ENCODE measurements at places on chromosomes 7 and 10. TPM values are rescaled to one million over a fixed set of nuclear protein-coding genes. Genes with fewer than 3 reads are reported as not detected.

Gene MOGAT3
- polyA plus RNA-seq: not detected

Gene ANKRD2
- 0.18 TPM for polyA plus RNA-seq

Gene GPNMB
- polyA plus RNA-seq: 142 TPM

Gene HOXA4
- polyA plus RNA-seq: 1.8 TPM

Gene ITGA8
- not detected for polyA plus RNA-seq

Gene AKR1D1
- not detected for polyA plus RNA-seq

Gene AS3MT
- polyA plus RNA-seq: 0.80 TPM

Gene GDF2
- not detected for polyA plus RNA-seq

Gene FOXI2
- polyA plus RNA-seq: not detected

Gene GPR146
- polyA plus RNA-seq: 0.13 TPM

Gene ZNF117
- polyA plus RNA-seq: 2.3 TPM

Gene PRPS1L1
- not detected for polyA plus RNA-seq

Gene CHCHD1
- 39.5 TPM for polyA plus RNA-seq

Gene ACBD7
- polyA plus RNA-seq: not detected

Gene DLG5
- polyA plus RNA-seq: 35.9 TPM

Gene ASZ1
- polyA plus RNA-seq: not detected

Gene KIF11
- polyA plus RNA-seq: 1.5 TPM

Gene HIF1AN
- 16.8 TPM for polyA plus RNA-seq

Gene WNT2
- polyA plus RNA-seq: not detected

All from keratinocyte (primary cell).